ENCODE measurements at places on chromosomes 2 and 18.

DNA sequence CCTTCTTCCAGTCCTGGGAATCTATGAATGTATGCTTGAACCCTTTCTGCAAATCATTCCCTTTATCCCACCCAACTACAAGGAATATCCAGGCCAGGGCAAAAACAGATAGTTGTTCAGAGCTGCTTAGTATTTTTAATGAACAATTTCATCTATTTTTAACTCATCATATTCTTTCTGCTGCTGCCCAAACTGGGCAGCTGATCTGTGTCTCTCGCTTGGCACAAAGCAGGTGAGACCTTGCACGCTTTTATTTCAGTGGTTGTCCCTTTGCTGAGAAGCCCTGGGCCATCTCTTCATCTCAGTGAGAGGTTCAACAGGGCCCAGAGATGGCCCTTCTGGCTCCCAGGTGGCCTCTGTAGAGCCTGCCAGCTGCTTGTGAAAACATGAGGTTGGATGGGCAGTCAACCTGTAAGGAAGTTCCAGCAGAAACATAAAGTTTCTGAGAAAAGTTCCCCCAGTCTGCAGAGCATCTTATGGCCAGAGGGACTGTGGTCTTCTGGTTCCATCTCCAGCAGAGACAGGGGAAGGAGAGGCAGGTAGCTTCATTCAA lies 57.5 kb downstream of the MYCN start:
- no peak for DNase-seq

DNA sequence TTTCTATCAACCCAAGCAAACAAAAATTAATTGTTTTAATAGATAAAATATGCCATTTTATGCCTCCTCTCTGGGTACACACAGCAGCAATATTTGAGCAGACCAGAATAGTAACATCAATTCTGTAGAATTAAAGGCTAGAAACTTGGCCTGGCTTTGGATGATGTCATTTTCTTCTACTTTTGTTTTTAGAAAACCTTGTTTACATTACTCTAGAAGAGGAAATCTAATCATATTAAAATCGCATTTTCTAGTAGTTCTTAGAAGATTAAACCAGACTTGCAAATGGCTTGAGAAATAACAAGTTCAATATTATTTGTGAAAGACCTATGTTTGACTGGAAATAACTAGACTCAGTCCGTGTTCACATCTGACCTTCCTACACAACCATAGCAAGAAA lies 102.3 kb upstream of the RFX8 start:
- DNase-seq = no peak

DNA sequence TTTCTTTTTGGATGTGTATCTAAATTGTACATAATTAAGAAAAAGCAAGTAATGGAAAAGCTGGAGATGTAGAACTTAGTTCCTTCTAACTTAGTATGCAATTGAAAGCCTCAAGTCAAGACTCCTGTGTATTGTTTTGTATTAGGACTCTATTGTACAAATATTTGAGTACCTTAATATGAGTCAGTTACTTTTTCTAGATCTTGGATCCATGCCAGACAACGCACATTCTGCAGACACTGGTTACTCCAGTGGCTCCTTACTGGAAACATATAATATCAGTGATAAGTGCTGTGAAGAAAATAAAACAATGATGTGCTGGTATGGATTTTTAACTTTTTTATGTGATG lies 1.5 kb downstream of the SLC39A10 start:
- DNase-seq = no peak

GRCh38 chr18:38572554-38573111 lies 1007.0 kb upstream of the CELF4 start:
- DNase-seq = no peak

DNA sequence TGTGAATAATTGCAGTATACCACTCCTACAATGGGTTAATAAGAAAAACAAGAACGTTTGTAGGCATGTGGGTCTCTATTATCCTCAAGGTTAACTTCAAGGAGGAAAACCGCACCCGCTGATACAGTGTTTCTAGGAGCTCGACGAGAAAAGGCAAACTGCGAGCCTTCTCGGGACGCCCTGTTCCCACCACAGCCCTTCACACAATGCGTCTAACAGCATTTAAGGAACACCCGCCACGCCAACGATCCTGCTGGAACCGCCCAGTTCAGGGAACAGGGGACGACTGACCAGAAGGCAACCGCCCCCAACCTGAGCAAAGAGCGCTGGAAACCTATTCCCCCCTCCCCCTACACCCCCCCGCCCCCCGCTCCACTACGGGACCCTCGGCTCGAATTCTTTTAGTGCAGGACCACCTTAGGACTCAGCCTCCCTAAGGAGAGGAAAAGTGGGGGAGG lies 710 bp upstream of the TMSB10 start:
- DNase-seq = no peak

GRCh38 chr2:217858519-217859491 lies 144.0 kb downstream of the TNS1 start:
- DNase-seq = no peak

DNA sequence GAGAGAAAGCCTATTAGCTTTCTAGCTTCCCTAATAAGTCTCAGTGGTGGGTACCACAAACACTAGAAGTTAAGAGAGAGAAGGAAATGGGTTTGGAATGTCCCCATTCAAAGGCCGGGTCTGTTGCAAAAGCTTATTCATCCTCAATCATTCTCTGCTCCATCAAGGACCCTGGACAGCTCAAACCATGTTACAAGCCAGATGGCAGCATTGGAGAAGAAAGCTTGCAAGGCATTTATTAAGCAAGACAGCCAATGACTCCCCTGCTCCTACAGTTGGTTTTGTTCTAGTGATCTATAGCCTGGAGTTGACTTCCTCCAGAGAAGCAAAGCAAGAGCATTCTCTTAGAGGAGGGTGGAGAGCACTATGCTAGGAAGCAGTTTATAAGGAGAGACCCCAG lies 86.9 kb upstream of the LMAN1 start:
- DNase-seq = no peak

- DNase-seq = no peak
Observed at GRCh38 chr2:237527766-237528165, 38.6 kb upstream of the PRLH start.

- DNase-seq = no peak
Observed at GRCh38 chr2:182186132-182186735, 200.6 kb downstream of the PPP1R1C start.

DNA sequence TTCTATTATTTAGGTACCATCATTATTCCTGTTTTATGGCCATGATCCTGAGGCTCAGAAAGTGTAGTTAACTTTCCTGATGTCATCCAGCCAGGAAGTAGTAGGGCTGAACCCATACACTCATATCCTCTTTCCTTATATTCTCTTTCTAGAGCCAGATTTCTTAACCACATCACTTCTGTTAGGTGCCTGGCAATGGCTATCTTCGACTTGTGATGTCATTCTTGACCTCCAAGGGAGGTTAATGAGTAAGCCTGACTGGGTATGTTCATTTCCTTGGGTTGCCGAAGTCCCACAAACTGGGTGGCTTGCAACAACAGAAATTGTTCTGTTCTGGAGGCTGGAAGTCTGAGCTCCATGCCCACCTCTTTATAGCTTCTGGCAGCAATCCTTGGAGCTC lies 43.4 kb downstream of the ITGB6 start:
- no peak for DNase-seq

- no peak for DNase-seq
Observed at GRCh38 chr18:9380621-9381395, 46.2 kb downstream of the TWSG1 start.

DNA sequence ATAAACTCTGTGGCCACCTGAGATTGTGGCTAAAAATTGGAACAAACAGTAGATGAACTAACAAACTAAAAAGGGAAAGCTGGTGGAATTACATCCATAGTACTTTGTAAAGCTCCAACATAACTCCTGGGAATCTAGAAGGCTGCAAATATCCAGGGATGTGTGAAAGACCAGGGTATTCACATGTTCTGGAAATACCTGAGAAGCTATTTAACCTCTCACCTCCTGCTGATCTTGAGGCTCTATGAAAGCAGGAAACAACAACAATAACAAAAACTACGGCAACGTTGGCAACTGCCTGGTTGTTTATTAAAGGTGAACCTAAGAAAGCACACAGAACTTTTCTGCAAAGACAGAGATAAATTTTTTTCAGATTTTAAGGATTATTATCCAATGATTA lies 171.3 kb downstream of the CCDC178 start:
- no peak for DNase-seq

DNA sequence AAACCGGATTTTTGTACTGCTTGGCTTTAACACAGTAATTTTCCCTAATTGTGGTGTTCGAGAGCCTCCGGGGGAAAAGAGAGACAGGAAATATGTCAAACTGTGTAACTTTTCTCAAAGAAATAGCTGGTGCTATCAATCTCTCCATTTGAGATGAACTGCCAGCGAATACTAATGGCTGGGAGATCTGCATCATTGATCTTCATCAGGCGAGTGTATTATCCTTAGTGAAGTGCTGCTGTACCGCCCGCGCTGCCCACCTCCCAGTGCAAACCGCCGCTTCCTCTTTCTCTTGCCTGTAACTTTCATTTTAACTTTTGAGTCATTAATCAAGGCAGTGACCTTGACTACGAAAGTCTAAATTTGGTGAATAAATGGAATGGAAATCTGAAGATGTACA lies 246.1 kb upstream of the ST6GAL2 start:
- no peak for DNase-seq

DNA sequence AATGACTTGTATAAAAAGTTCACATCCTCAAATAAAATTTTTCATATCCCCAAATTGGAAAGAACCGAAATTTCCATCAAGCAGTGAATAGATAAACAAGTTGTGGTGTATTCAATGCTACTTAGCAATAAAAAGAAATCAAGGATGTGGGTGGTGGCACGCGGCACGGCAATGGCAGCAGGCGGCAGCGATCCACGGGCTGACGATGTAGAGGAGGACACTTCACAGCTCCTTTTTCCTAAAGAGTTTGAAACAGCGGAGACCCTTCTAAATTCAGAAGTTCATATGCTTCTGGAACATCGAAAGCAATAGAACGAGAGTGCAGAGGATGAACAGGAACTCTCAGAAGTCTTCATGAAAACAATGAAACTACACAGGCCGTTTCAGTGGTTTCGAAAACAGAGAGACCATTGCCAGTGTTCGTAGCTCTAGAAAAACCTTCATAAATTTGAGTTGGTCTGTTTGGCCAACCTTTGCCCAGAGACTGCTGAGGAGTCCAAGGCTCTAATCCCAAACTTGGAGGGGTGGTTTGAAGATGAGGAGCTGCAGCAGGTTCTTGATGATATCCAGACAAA lies 9.8 kb upstream of the IL36A start:
- no peak for DNase-seq

- no peak for DNase-seq
Observed at GRCh38 chr18:78814766-78815165, 164.9 kb upstream of the SALL3 start.

GRCh38 chr2:154158101-154158500 lies 286.4 kb downstream of the GALNT13 start:
- no peak for DNase-seq

DNA sequence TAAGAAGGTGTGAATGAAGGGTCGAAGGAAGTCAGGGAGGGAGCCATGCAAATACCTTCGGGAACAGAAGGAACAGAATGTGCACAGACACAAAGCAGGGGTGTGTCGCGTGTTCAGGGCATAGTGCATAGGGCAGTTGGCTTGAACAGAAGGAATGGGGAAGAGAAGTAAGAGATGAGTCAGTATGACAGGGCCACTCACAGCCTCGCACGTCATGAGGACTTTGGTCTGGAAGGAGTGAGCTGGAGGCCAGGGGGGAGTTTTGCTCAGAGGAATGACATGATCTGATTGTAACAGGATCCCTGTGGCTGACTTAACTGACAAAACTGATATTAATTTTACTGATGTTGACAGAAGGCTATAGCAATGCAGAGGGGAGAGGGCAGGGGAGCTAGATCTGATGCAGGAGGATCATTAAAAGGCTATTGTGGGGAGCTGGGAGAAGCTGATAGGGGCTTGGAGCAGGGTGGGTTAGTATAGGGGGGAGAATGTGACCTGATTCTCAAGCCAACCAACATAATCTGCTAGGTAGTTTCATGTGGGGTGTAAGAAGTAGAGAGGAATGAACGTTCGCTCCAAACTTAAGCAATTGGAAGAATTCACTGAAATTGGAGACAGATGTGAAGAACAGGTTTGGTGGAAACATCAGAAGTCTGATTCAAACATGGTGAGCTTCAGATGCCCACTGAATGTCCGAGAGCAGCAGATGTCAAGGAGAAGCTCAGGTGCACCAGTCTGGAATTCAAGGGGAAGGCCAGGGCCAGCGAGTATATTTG lies 60.4 kb upstream of the COPS8 start:
- no peak for DNase-seq

DNA sequence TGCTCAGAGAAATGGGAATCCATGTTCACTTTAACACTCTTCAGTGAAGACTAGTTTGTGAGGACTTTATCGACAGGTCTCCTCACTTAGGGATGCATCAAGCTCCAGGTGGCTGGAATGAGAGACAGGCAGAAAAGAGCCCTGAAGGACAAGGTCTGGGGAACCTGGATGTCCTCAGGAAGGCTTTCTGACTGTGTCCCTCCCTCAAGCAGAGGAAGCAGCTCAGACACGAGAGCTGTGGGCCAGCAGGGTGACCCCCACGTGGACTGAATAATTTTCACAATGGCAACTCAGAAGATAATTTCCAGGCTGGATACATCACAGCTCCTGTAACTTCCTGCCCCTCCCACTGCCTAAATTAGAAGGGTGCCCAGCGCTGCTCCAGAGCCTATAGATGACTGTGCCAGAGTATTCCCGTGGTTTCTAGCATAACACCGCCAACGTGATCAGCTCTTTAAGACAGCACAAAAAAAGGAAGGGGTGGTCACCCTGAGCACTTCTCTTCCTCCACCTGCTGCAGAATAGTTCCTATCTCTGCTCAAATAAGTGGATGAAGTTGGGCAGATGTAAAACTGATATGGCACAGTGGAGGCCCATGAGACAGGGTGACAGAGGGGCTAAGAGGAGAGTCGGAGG lies 25.7 kb upstream of the NCK2 start:
- no peak for DNase-seq

DNA sequence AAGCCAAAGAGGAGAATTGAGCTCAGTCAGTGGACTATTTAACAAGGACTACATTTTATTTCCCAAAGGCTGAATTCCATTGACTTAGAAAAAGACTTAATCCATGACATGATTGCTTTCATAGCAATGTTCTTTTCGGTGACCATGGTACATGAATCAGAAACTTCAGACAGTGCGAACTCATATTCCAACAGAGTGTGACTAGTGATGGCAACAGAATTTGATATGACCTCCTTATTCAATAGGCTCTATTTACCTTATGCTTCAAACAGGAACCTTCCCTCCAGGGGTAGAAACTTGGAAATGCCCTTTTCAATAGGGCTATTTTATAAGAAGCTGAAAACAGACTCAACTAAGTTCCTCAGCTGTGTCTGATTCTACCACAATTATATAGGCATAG lies 191.9 kb downstream of the RND3 start:
- DNase-seq = no peak

Data from activated CD4-positive, CD25-positive, alpha-beta regulatory T cell treated with anti-CD3 and anti-CD28 coated beads, Interleukin-2, amount 50 U/mL, for 16 hours (primary cell).